Body of pancreas (tissue), 4 donors: ENCODE measurements at places on chromosomes 16 and 17.
A peak's percentile ranks its signal among the peaks of the same experiment; 100 is the strongest.

GRCh38 chr17:16407911-16408588 lies 7.3 kb upstream of the TRPV2 start:
- H3K27me3 ChIP-seq = no peaks in the 10 kb centered on the region
- no peak overlapping the region for H3K4me3 ChIP-seq
- peak; percentile 73 for DNase-seq
- peak overlapping the region; percentile 12 for H3K27ac ChIP-seq
- no peaks in the 10 kb centered on the region for H3K36me3 ChIP-seq

DNA sequence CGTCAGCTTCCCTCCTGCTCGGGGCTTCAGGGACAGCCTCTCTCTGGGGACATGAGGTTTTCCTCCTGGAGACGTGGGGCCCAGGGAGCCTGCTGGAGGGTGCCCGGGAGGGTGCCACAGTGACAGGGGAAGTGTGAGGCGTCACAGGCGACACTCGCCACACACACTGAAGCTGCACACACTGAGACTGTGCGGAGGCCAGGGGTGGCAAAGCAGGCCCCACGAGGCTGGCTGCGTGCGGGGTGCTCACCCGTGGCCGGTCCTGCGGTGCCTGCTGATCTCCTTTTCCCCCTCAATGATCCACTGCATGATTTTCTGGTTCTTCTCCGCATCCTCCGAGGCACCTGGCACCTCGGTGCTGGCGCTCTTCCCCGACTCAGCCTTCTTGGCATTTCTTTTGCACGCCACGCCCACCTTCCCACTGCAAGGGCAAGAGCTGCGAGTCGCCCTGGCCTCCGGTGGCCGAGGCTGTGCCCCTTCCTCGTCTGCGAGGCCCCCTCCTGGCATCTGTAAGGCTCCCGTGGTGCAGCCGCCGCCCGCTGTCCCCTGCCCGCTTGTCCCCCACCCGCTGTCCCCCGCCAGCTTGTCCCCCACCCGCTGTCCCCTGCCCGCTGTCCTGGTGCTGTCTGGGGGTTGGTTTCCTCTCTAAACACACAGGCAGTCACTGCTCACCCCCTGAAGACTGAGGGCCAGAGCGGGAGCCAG lies 14.0 kb downstream of the PDIA2 start:
- peaks cover 2% of the 10 kb centered on the region for H3K36me3 ChIP-seq
- DNase-seq = no peak
- no peak overlapping the region for H3K27ac ChIP-seq
- no peaks in the 10 kb centered on the region for H3K27me3 ChIP-seq
- no peaks in the 10 kb centered on the region for H3K4me1 ChIP-seq

DNA sequence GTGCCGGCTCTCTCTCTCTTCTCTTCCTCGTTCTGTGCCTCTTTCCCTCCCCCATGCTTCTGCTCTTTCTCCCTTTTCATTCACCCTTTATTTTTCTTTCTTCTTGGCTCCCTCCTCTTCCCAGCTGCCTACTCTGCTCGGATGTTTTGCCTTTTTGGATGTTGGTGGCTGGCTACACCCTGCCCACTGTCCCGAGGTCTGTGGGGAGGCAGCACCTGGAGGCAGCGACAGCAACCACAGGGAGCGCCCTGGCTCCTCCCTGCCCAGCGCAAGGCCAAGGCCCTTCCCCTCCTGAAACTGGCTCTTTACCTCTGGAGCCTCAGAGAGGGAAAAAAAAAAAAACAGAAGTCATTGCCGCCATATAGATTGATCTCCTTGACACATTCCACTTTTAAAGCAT lies 20.0 kb downstream of the CLUAP1 start:
- no peak overlapping the region for H3K4me3 ChIP-seq
- peaks cover 27% of the 10 kb centered on the region for H3K4me1 ChIP-seq
- no peaks in the 10 kb centered on the region for H3K27me3 ChIP-seq
- no peak overlapping the region for H3K27ac ChIP-seq
- H3K36me3 ChIP-seq = no peaks in the 10 kb centered on the region
- DNase-seq = peak; percentile 53

GRCh38 chr16:79286646-79287423 lies 313.7 kb downstream of the MAF start:
- no peaks in the 10 kb centered on the region for H3K36me3 ChIP-seq
- peak overlapping the region; percentile 33 for H3K27ac ChIP-seq
- peak; percentile 82 for DNase-seq
- H3K27me3 ChIP-seq = no peaks in the 10 kb centered on the region
